Stimulated activated CD4-positive, alpha-beta T cell treated with anti-CD3 and anti-CD28 coated beads, TNF-alpha, amount 100 ng/mL, for 24 hours (primary cell): ENCODE measurements at places on chromosomes 2 and 18.

GRCh38 chr2:39487398-39488250 lies 50.5 kb upstream of the MAP4K3 start:
- no peak for DNase-seq

GRCh38 chr2:134679294-134679693 lies 39.5 kb downstream of the TMEM163 start:
- DNase-seq: no peak

- DNase-seq: peak; percentile 78
Measured at GRCh38 chr2:240232961-240233884, 92.8 kb upstream of the OTOS start.

DNA sequence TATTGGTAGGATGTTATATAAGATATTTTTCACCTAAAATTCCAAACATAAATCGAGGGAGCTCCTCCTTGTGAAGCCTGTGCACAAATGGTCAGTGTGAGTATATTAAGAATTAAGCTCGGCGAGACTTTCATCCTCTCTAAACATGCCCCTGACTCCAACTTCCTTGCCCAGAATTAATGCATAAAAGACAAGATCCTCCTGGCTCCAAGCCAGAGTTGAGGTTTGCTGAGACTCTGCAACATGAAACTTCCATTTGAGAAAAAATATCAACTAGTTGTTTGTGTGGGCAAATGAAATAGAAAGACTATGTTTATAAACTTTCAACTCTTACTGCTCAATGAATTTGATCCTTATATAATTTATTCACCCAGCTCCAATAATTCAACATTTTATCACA lies 68.1 kb downstream of the CCDC178 start:
- DNase-seq: no peak

DNA sequence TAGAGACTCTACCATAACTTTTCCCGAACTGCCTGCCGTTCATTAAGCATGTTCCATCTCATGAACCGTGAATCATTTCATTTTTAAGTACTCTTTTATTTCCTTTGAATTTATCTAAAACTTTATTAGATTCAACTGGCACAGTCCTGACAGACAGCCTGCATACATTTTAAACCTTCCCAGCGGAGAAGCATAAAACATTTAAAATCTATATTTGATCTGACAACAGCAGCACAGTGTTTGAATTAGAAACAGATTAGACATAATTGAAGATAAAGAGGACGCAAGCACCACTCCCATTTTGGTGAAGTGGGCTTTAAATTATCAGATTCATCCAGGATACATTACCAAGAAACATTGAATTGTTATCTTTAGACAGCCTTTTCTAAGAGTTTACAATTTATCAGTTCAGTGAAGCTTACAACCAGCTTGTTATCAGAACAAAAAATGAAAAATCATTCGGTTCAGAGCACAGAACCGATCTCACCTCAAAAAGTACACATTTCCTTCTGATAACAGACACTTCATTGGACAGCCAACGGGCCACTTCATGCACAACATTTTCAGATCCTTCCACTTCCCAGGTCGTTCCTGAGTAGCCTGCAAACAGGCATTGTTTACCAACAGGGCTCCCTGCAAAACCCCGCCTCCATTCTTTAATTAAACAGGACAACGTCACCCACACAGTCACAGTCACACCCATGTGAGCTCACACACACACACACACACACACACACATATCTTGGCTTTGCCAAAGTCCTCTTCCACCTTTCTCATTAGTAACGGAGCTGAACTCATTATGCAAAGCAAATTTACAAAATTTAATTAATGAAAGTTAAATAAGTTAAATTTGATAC lies 171.2 kb downstream of the SP3 start:
- no peak for DNase-seq

DNA sequence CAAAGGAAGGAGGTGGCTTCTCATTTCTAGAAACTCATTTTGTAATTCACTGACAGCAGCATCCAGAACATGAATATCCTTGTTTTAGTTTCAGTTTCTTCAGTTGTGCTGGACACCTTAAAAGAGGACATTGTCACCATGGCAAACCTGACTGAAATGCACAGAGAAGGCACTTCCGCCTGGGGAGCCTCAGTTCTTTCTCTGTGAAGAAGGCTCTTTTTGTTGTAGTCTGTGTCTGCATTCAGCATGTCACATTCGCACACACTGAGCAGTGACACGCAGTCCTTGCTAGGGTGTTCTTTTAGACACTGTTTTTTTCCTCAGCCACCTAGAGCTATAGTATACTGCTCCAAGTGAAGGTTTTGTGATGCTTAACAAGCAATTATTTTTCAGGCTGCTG lies 9.5 kb upstream of the RPRM start:
- no peak for DNase-seq

- no peak for DNase-seq
Measured at GRCh38 chr18:8406186-8406867, 202.9 kb upstream of the RAB12 start.

GRCh38 chr18:48897531-48897930 lies 53.2 kb downstream of the SMAD7 start:
- DNase-seq: no peak

GRCh38 chr18:77304268-77304667 lies 54.6 kb downstream of the GALR1 start:
- no peak for DNase-seq

- DNase-seq: no peak
Measured at GRCh38 chr2:236257136-236257535, 7.1 kb downstream of the ASB18 start.

DNA sequence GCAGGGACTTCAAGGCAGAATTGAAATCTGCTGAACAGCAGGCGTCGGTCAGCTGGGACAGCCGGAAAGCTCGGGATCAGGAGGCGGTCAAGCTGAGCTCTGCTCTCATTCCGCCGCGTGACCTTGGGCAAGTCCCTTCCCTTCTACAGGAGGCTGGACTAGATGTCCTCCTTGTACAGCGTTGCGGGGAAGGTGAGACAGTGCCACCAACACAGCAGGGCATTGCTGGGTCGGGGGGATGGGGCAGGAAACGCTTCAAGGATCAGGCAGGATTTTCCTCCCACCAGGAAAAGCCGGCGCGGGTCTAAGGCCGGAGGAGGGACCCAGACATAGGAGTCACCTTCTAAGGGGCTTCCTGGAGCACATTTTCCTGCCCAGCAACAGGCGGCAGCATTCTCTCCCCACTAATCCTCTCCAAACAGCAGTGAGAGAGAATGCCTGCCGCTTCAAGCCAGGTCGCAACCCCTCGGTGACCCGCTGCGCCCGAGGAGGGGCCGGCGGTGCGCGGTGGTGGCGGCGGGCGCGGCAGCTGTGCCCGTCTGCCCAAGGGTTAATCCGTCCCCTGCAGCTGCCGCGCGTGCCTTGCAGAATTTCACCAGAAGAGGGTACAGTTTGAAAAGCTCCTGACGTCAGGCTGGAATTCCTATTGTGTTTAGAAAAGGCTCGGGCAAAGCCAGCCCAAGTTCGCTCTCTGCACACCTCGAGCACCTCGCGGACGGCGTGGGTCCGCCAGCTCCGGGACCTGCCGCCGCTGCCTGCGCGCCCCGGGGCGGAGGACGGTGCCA lies at the start of gene KCNF1:
Gene KCNF1 (plus strand): TSS at position 644 of the 785 bp plus-strand sequence. CDS start 493 bp downstream, outside the sequence.
- no peak for DNase-seq

DNA sequence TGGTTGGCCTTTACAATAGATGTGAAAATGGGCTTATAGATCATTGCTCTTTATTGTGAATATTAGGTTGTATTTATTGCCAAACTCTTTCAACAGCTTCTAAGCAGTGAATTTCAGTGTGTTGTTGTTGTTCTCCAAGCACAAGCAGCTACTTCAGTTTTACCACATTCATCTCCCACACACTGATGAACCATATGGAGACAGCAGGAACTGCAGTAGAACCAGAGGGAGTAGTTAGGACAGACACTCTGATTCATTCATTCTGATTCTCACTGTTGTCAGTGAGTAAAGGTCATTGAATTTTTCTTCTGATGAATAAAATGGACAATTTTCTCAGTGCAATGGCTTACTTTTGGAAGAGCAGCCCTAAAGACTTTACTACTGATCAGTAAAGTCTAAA lies 40.2 kb downstream of the CCDC74A start:
- DNase-seq: no peak

DNA sequence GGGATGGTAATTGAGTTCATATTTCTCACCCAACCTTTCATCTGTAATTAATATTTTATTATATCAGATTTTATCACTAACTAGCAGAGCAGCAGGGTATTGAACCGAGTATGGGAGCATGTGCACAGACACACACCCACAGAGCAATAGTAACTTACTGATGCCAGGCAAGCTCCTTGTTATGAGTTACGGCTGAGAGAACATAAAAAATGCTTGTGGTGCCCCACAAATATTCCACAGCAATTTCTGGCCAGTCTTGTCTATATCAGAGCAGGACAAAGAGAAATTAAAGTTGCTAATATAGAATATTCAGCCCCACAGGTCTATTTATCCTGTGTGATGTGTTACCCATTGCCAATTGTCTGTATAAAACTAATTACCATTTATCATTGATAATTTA lies 501.8 kb upstream of the RAB12 start:
- DNase-seq: no peak

DNA sequence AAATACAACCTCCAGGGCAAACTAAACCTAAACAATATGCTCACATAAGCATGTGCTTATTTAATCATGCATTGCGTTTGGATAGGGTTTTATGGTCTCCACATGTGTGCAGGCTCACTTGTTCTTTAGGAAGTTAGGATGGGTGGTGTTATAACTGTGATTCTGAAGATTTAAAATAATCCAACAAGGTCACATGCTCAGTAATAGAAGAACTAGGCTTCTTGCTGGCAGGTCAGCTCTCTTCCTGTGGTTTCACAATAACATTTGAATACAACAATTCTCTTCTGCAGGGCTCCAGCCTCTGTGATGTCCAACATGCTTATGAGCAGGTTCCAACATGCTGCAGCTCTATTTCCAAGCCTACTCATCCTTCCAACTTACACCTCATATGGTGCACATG lies 84.0 kb downstream of the MYL12B start:
- DNase-seq: no peak

- DNase-seq: no peak
Measured at GRCh38 chr2:14952400-14952963, 320.0 kb downstream of the LRATD1 start.

DNA sequence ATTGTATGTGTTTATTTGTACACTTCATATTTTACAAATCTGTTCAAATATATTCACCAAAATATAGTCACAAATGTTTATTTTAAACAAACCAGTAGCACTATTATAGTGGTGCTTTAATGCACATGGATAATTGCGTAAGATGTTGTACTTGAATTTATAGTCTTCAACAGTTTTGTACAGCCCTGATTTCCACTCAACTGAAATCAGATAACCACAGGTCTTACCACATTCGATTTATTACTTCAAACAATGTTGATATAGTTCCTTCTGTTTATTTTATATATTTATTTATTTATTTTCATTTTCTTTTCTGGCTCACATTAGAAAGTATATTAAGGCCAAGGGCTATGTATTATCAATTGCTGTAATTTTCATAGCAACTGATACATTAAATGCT lies 99.4 kb upstream of the ZNF804A start:
- DNase-seq: no peak

DNA sequence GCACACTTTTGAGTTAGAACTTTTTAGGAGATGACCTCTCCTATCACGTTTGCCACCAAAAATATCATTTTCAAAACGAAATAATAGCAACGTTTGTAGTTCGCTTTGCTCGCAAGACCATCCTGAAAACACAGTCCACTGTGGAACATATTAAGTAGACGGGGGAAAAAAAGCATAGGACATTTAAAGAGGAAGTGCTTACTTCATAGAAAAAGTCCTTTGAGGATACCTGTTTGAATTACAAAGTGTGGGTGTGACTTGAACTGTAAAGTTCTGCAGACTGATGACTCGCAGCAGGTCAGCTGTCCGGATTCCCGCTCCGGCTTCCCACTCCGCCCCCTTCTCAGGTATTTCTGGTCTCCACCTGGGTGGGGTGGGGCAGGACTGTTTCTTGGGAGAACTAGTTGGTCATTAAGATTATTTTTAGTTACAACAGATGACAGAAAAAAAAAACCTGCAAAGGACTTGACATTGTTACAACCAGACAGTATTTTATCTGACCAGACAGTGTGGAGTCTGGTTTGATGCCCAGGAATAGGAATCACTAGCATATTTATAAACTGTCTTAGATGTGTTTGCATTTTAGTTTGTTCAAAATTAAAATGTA lies 13.3 kb downstream of the CNOT11 start:
- no peak for DNase-seq

DNA sequence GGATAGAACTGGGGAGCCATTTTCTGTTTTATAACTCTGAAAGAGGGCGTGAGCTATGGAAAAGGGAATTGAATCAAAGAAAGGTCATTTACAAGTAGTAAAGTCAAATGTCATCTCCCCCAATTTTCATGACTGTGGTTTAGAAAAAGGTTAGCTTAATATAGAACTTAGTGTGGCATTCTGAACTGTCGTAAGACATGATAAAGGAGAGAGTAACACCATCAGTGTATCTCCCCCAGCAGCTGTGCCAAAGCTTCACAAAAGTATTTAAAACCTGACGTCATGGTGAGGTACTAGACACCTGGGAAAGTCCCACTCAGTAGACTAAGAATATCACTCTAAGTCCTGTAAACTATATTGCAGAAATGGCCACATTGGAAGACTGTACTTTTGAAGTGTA lies 5.8 kb upstream of the IKZF2 start:
- no peak for DNase-seq

DNA sequence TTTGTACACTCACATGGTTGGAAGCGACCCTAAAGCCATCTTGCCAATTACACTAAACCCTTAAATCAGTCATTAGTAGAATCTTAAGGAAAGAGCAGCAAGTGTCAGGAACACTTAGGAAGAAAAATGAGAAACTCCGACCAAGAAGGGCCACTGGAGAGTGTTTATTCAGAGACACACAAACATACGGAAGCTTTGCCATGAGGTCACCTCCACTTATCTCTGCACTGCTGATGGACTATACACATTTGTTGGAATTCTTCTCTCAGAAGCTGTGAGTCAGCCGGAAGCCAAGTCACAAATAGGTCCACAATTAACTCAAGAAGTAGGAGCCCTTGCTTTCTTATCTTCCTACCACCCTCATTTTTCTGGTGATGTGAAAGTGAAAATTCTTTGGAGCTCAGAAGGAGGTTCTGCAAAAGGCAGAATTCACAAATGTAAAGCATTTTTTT lies 21.6 kb downstream of the BMP10 start:
- DNase-seq: no peak
